ENCODE measurements at places on chromosomes 7 and 10.

DNA sequence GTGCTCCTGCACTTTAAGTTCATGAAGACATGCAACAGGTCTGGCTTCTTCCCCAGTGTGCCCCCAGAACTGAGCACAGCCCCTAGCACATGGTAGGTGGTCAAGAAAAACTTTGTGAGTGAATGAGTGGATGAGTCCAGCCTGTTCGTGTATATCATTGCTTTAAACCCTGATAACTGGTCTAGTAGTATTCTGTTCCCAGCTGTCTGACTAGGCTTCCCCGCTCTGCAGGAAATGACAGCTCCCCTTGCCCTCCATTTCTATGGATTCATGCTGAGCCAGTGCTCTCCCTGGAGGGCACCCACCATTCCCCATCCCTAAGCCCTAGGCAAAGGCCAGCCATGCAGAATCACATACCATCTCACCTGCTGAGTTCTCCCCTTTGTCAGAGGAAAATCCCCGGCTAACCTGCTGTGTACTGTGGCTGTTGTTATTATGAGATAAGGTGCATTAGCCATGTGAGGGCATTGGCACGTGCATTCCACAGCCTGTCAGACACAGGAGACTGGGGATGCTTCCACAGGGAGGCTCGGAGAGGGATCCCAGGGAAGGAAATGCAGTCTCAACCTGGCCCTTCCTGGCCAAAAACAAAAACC lies 698.9 kb downstream of the GRID1 start:
- no peak for DNase-seq

GRCh38 chr7:77453531-77453930 lies 37.4 kb upstream of the GSAP start:
- DNase-seq, result no peak

GRCh38 chr7:28207486-28208158 lies 27.0 kb upstream of the JAZF1 start:
- DNase-seq, result no peak

GRCh38 chr10:60291344-60291930 lies 98.2 kb downstream of the ANK3 start:
- no peak for DNase-seq

GRCh38 chr10:1570416-1571051 lies 166.8 kb downstream of the ADARB2 start:
- DNase-seq, result no peak

DNA sequence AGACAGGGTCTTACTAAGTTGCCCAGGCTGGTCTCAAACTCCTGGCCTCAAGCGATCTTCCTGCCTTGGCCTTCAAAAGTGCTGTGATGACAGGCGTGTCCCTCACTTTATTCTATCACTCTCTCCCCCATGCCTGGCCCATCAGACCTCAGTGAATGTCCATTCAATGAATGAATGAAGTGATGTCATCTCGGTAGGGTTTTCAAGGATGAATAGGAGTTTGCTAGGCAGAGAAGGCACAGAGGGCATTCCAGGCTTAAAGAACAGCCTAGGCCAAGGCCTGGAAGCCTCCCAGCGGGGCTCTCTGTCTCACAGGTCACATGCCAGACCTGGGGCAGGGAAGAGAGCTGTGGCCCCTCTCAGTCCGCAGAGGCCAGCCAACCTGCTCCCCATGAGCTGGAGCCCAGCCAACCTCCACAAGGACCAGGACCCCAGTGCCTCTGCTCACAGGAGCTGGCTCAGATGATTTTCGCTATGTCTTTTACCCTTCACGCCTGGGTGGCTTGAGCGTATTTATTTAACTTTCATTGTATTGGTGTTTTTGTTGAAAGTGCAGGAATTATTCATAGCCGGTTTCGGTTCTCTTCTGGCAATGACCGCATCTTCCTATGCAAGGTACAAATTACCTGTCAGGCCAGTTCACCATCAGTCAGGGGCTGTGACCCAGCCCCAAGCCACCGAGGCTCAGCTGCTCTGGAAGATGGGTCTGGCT lies 11.8 kb upstream of the TNRC18 start:
- DNase-seq, result no peak

- no peak for DNase-seq
Observed at GRCh38 chr7:121204537-121204936, 124.3 kb upstream of the WNT16 start.

- DNase-seq, result no peak
Observed at GRCh38 chr7:34761206-34761605, 103.2 kb downstream of the NPSR1 start.

GRCh38 chr10:84193846-84194423 lies 402 bp upstream of the CDHR1 start:
- DNase-seq, result no peak

- DNase-seq, result no peak
Observed at GRCh38 chr7:29565634-29565981, 2.0 kb downstream of the PRR15 start.

DNA sequence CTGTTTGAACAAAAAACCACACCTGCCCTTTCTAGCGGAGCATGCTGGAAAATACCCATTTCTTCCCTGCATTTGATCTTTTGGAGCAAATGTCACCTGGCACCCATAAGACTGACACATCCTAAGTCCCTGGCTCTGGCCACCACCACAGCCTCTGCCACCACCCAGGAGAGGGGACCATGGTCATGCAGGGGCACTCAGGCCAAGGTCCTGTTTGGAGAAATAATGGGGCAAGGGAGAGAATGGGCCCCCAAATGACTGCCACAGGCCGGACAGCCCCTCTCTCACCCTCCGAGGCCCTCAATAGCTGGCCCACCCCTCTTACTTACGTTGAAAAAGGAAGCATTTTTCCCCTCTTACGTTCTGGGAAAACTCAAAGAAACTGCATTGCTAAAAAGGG lies 35.4 kb downstream of the RGS10 start:
- DNase-seq, result no peak

DNA sequence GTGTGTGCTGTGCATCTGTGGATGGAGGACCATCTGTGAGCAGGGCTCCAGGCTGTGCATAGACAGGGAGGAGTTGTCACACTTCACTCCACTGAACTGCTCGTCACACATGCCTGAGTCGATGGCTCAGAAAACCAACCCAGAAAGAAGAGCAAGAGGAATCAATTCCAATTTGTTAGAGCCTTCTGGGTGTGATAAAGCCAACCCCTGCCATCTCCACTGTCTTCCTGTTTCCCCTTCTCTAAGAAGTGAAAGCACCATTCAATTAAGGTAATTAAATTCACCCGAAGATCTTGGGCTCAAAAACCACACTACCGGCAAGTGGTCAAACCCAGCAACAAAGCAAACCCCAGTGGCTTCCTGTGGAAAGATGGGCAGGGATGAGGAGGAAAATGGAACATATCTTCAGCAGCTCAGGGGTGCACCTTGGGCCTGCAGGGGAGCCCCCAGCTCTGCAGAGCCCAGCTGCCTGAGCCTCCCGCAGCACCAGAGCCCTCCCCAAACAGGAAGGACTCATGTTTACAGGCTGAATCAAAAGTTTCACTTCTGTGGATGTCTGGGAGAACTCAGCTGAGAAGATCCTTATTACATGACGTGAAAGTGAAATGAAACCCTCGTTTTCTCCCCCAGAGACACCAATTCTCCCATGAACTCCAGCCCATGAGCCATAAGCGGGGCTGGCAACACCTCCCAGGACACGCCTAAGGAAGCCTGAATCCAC lies 10.9 kb downstream of the C10orf71 start:
- no peak for DNase-seq

DNA sequence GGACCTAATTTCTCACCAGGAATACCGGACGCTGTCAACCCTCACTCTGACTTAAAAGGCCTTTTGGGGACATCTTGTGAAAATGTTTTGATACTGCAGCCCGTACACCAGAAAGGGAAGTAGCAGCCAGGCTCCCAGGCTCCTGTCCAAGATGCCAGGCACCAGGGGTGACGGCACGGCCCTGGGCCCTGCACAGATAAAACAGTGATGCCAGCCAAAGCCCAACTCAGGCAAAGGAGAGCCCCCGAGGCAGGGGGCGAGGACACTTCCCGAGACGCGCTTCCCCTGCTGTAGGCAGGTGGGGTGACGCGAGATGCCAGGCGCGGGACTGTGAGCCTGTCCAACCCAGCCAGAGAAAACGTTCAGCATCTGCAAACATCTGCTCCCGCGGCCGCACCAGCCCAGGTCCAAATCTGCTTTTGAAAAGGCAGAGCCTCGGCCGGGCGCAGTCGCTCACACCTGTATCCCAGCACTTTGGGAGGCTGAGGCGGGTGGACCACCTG lies 15.7 kb downstream of the ZFAND2A start:
- DNase-seq, result no peak

DNA sequence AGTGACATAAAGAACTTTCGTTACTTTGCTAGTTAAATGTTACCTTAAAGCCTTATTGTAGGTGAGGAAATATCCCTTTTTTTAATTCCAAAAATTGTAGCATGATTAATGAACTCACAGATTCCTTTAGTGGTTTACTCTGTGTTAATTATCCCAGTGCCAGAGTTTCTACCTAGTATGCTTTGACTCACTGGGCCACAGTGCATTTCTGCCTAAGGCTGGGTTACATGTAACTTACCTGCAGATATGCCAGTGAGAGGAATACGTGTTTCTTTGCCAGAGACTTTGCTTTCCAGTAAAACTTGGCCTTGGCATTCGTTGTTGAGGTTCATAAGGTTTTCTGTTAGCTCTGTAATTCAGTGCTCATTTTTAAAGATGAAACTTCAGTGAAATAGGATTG lies 380.8 kb upstream of the LRGUK start:
- DNase-seq, result no peak

GRCh38 chr7:133827707-133828623 lies 299.2 kb upstream of the LRGUK start:
- no peak for DNase-seq

DNA sequence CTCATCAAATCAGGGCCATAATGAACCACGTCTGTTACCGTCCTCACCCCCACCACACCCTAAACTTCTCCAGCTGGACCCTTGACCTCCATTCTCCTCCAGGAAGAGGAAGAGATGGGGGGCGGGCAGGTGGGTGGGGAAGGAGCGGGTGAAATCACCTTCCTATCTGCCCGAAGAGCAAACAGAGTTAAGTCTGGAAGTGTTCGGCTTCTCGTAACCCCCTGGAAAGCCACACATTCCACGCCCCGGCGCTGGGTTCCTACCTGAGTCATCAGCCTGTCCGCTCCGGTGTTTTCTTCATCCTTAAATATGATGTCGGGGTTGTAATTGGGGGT lies 736 bp downstream of the SHH start:
- no peak for DNase-seq

GRCh38 chr10:42984035-42984610 lies 92.7 kb upstream of the RET start:
- DNase-seq, result no peak

GRCh38 chr7:18756378-18757050 lies 261.0 kb downstream of the HDAC9 start:
- no peak for DNase-seq

GRCh38 chr10:112970021-112970420 lies 20.0 kb downstream of the TCF7L2 start:
- DNase-seq, result no peak

Data from activated T-cell treated with anti-CD3 and anti-CD28 coated beads for 4 hours (primary cell).